ENCODE measurements at places on chromosomes 12 and 14.

DNA sequence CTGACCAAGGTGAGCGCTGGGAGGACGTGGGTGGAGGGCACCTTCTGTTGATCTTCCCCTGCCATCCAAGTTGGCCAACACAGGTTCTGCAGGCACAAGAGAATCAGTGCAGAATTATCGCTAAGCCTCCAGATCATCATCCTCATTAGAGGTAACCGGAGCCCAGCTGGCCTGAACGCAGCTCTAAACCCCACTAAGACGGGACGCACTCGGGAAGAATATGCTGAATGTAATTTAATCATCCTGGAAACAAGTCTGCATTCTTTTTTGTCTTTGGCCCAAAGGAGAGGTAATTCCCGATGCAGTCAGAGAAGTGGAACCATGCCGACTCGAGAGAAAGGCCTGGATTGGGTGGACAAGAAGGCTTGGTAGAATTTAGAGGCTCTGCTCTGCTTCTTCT lies 111.0 kb upstream of the GSC start:
- DNase-seq: no peak

GRCh38 chr14:20397511-20397910 lies 15.8 kb downstream of the TEP1 start:
- DNase-seq: no peak

- DNase-seq: no peak
These were observed 16.2 kb upstream of the RIN3 start for GRCh38 chr14:92497391-92497790.

DNA sequence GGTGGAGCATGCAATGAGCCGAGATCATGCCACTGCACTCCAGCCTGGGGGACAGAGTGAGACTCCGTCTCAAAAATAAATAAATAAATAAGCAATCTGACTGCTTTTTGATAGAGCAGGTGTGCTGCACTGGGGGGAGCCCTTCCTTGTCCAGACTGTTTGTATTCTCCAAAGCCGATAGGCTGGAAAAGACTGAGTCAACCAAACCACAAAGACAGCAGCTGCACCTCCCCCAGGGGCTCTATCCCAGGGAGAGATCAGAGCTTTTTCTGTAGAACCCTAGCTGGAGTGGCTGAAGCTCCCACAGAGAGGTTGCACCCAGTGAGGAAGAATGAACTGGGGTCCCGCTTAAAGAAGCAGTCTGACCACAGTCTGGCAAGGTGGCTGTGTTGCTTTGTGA lies 45.8 kb upstream of the LALBA start:
- DNase-seq: no peak

DNA sequence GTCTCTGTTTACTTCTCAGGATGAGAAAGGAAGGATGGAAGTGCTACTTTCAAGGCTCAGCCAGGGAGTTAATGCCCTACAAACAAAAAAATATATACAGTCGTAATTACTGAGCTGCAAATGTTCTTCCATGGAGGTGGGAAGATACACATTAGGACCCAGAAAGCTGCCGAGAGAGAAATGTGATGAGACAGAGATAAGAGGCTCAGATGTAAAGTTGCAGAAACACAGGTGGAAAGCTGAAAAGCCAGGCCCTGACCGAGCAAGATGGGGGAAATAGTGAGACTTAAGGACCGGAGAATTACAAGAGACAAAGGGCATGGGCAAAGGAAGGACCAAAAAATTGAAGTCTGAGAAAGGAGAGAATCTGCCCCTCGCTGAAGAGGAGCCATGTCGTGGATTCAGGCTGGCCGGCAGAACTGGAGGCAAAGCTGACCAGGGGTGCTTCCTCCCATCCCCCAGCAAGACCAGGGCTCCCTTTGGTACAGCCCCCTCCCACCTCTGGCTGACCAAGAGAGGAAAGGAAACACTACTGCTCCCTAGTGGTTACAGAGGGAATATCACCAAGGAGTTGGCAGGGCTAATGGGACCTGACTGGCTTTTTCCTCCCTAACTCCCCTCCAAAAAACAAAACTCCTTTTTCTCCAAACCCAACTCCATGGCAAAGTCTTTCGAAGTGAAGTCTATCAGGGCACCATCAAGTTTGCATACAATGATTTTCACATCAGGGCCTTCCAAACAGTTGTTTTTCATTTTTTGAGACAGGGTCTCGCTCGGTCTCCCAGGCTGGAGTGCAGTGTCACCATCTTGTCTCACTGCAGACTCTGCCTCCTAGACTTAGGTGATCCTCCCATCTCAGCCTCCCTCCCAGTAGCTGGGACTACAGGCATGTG lies 12.1 kb downstream of the ZFHX2 start:
- DNase-seq: no peak

GRCh38 chr12:111268738-111269572 lies 99.9 kb downstream of the PHETA1 start:
- peak; percentile 10 for DNase-seq

- no peak for DNase-seq
These were observed 49.8 kb downstream of the NOC4L start for GRCh38 chr12:132194056-132194455.

- DNase-seq: no peak
These were observed 93.4 kb upstream of the SLCO1C1 start for GRCh38 chr12:20601668-20602280.

DNA sequence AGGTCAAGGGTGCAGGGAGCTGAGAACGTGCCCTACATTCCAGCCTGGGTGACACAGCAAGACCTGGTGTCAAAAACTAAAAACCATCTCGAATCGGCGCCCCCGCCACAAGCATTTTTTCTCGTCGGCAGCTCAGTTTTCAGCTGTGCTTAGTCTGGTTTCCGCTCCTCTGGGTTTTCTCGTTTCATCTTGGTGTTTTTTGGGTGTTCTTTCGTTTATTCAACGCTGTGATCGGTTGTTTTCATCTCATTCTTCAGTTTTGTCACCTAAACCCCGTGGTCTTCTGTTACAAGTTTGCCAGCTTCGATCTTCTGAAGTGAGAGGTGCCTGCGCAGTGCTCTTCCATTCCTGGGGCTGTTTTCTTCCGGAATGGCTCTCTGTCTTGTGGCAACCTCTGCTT lies 41.4 kb downstream of the NOC4L start:
- no peak for DNase-seq

DNA sequence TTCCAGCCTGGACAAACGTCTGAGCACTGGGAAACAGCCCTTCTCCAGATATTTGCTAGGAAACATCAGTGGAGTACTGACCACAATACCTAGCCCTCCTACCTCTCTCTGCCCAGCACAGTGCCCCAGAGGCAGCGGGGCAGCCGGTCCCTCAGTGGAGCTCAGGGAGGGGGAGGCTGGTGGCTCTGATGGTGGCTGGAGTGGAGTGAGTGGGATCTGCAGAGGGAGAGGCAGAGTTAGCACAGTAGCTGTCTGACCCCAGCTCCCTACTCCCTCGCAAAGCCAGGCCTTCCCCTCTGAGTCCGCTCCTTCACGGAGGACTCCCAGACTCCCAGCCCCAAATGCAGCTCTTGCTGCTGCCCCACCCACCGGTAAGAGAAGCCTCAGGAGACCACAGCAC lies 30.0 kb downstream of the NCKAP5L start:
- no peak for DNase-seq

- no peak for DNase-seq
These were observed 3.2 kb upstream of the ZNF839 start for GRCh38 chr14:102316338-102316742.

DNA sequence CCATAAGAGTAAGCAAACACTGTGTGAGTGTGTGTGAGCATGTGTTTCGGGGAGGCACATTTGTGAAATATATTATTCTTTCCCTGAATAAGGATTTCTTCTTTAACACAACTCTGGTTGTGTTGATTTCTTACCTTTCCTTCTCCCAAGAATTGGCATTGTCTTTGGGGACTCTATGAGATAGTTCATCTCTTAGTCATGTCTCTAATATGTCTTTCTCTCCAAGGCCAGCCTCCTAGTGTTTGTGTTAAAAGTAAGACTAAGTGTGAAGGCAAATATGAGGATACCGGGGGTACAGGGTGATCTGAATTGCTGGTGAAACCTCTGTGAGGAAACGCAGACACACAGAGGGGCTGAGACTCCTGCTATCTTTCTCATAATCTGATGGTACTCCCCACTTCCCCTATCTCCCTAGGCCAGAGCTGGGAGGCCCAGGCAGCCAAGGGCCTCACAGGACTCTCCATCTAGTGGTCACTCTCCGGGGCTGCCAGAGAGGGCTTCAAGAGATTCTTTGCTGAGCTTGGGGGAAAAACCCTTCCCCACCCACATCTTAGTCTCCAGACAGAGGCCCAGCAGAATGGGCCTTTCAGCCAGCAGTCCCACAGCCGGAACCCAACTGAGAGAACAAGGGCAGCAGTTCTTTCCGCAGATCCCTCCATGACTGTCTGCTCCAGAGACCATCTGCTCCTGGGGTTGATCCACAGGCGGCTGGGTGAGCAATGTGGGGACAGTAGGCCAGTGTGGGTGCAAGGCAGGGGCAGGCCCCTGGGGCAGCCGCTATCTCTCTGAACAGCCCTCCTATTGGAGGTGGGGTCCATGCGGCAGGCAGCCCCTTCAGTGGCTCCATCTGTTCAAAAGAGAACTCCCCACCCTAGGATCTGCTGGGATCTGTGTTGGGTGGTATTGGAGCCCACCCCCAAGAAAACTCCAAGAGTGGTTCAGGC lies 5.8 kb upstream of the HOXC12 start:
- no peak for DNase-seq

- DNase-seq: no peak
These were observed 8.3 kb downstream of the CISTR start for GRCh38 chr12:53743266-53744129.

GRCh38 chr14:100472094-100472455 lies 115.1 kb downstream of the BEGAIN start:
- no peak for DNase-seq

Measured in T-helper 2 cell (primary cell).